ENCODE measurements at places on chromosomes 1 and 21.

DNA sequence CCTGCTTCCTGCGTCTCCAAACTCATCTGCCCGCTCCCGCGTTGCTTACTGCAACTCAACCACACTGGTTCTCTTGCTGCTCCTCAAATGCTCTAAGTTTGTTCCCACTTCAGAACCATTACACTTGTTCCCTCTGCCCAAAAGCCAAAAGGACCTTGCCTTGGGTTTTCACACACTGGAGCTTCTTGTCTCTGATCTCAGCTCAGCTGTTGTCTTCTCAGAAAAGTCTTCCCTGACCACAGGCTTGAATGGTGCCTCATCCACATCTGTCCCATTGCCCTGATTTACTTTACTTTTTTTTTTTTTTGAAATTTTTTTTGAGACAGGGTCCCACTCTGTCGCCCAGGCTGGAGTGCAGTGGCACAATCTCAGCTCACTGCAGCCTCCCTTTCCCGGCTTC lies 44.3 kb upstream of the SYT14 start:
- DNase-seq = no peak

GRCh38 chr1:197771904-197772556 lies 3.2 kb downstream of the DENND1B start:
- DNase-seq = no peak

- DNase-seq = no peak
These were observed 9.6 kb downstream of the CAMK2N1 start for GRCh38 chr1:20476265-20477038.

GRCh38 chr1:85578321-85579295 lies 2.0 kb upstream of the CCN1 start:
- no peak for DNase-seq

DNA sequence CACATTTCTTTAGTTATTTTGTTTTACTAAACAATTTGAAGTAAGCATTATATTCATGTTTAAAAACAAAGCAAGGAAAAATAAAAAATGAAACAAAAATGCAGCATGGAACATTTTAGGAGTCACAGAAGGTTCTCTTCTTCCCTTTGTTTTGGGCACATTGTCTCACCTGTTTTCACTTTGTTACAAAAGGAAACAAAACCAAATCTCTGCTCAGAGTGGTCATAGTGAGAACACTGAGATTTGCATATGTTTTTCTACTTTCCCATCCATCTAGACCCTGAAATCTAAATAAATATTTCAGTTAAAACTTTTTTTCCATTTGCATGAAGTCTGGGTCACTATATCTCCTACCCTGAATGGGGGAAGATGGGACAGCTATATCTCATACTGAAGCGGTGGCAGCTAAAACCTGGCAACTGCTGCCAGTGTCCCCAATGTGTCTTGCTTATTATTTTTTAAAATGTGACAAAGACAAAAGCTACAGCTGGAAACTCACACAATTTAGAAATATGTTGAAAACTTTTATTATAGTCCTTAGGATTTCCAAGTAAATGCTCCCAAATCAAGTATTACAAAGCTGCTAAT lies 3.5 kb downstream of the EXOC8 start:
- no peak for DNase-seq

DNA sequence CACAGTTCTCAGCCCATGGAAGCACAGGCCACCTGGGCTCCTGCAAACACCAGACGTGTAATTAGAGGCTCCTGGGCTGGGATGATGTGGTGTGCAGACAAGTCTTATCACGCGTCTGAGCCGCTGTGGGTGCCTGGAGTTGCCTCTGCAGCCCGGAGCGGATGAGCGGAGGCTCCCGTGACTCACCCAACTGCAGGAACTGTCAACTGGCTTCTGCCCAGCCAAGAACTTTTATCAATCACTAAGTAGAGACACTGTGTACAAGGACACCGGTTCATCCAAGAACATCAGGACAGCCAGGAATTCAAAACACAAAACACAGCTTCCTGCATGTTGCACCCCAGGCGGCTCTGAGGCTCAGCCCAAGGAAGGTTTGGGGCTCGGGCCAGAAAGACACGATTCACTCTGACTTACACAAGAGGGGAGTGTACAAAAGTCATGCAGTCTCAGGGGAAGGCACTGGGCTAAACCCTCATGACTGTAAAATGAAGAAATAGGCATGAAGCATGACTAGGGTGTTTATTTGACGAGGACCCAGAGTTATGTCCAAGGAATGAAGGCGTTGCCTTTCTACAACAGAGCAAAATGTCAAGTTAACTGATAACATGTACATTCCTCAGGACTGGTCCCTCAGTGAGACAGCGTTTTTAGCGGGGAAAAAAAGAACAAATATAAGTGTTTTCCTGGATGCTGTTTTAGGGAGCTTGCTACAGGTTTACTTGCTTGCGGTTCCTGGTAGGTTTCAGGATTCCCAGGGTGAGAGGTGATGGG lies 21.1 kb downstream of the ERRFI1 start:
- DNase-seq = peak; percentile 41

- no peak for DNase-seq
These were observed 383.5 kb downstream of the OMA1 start for GRCh38 chr1:58162952-58163550.

DNA sequence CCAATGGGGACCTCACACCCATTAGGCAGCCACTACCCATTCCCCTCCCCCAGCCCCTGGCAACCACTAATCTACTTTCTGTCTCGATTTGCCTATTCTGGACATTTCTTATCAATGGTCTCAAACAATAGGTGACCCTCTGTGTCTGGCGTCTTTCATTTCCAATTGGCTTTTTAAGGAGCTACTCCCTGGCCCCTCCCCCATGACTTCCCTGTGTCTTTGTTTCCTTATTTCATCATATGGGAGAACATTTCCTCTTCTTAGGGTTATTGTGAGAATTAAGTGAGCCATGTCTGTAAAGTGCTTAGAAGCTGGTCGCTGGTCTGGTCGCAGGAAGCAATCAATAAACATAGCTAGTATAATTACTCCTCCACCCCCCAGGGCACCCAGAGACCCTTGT lies 80.9 kb downstream of the SPSB1 start:
- no peak for DNase-seq

DNA sequence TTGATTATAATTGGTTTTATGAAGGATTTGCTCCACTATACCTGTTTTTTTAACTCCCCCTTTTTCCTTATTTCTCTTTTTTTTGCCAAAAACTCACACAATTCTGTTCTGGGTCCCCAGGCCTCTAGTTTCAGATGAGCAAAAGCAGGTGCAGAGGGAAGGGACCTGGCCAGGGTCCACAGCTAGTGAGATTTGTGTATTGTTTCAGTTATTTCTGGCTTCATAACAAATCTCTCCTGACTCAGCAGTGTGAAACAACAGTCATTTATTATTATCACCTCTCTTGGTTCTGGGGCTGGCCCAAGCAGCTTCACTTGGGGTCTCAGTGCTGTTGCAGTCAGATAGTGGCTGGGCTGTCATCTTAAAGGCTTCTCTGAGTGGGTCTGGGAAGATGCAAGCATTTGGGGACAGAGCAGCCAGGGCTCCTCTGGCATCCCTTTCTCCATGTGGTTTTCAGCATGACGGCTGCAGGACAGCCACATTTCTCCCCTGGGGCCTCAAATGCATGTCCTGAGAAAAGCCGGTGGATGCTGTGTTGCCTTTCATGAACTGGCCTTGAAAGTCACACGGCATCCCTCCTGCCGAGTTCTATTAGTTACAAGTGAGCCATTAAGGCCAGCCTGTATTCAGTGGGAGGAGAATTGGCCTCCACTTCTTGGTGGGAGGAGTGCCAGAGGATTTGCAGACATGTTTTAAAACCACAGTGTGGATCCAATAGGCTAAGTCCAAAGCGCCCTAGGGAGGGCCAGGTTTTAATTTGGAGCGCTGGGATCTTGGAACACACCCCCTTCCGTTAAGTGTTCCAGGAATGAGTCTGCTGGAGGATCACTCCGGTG lies 137.1 kb downstream of the CAMTA1 start:
- DNase-seq = no peak

- DNase-seq = no peak
These were observed 16.1 kb downstream of the PRRC2C start for GRCh38 chr1:171501305-171502024.

DNA sequence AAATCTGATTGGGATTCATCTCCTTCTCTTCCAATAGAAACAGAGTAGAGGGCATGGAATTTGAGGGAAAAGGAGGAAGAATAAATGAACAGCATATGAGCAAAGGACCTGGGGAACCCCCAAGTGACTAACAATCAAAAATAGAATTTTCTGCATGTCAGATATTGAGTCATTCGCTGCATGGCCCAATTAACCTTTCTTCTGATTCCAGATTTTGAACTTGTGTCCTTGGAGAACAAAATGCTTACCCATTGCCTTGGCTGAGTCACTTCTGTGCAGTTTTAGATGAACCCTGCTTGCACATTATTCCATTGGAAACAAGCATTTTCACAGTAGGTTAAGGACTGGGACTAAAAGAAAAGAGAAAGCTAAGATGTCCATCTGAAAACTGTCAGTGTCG lies 390.5 kb downstream of the ST6GALNAC3 start:
- DNase-seq = no peak

DNA sequence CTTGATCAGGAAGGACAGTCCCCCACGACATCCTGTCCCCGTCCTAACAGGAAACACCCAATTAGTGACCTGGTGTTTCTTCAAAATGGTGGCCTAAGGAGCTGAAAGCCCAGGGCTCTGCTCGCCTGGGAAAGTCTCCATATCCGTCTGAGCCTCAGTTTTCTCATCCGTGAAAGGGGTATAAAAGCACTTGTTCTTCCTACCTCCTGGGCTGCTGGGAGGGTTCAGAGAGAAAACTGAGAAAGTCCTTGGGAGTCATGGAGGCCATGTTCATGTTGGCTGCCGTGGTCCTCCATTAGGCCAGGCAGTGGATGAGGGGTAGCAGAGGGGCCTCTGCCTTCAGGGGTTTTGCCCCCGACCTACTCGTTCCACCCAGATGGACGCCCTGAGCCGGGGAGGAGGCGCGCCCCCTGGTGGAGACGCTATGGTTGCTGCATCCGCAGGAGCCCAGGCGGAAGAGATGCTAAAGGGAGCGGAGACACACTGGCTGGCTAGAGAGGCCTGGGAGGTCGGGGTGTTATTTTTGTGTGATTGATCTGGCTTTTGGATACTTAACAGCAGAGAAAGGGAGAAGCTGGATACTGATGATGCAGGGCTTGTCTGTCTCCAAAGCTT lies 113.5 kb downstream of the PRDM2 start:
- peak; percentile 48 for DNase-seq

- no peak for DNase-seq
These were observed 69.5 kb upstream of the HUNK start for GRCh38 chr21:31803039-31804007.

- no peak for DNase-seq
These were observed 66.8 kb downstream of the COL24A1 start for GRCh38 chr1:86089765-86090164.

DNA sequence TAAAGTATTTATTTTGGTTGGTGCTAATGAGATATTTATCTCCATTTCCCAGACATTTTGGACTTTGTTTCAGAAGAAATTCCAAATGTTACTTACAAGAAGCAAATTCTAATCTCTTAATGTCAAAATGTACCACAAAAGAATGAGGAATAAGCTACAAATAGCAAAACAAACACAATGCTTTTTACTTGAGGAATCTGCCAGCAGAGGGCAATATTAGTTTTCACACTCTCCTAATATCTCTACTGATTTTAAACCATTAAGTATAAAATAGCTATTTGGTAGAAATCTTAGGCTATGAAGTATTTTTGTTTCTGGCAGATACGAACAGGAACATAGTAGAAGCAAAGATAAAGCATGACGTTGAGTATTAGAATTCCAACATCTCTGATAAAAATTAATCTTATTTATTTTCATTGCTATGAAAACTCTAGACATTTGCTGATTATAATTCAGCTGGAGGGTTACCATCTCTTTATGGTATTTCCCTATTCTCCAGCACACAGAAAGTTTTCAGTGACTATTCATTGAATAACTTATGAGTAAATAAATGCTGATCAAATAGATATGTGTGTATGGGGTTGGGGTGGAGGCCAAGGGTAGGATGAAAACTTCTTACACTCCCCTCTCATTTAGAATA lies 13.4 kb upstream of the HMCN1 start:
- DNase-seq = no peak

- DNase-seq = no peak
These were observed 142.2 kb downstream of the LHX8 start for GRCh38 chr1:75276385-75276784.

DNA sequence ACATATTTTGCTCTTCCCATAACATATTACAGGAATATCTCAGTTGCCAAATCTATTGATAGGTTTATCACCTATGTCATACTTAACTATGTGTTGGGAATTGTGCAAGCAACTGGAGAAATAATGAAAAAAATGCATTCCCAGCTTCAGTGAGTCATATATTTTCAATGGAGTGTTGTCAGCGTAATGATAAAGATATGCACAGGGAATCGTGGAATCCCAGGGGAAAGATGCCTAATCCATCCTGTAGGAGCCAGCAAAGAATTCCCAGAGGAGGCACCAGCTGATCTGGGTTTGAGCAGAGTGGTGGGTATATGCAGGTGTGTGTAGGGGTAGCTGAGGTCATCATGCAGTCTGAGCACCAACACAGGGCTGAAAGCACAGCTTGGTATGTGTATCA lies 213.3 kb upstream of the DAB1 start:
- DNase-seq = no peak

DNA sequence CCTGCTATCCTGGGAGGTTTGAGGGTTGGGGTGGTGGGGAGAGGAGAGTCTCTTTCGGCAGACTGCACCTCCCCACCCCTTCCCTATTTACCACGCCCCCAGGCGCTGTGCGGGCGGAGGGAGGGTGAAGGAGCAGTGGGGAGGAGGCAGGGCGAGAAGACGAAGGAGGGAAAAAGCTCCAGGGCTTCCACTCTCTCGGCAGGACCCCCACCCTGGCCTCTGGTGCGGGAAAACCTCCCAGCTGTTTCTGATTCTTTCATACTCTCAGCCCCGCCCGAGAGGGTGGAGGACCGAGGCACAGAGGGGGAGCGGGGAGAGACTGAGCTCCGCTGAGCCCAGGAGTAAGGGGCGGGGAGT lies 866 bp upstream of the WNT2B start:
- DNase-seq = no peak

- DNase-seq = no peak
These were observed 3.6 kb upstream of the KIAA2013 start for GRCh38 chr1:11929849-11930248.

GRCh38 chr1:32142446-32143301 lies 34.8 kb downstream of the KPNA6 start:
- no peak for DNase-seq

GRCh38 chr1:87916965-87917364 lies 588.3 kb downstream of the LMO4 start:
- no peak for DNase-seq

Measured in CD4-positive, alpha-beta T cell (primary cell).